Activated CD4-positive, alpha-beta T cell treated with anti-CD3 and anti-CD28 coated beads, Interleukin-2, amount 50 U/mL, for 48 hours (primary cell): ENCODE measurements at places on chromosomes 3 and 15.

GRCh38 chr3:184648636-184649035 lies 63.2 kb downstream of the MAGEF1 start:
- no peak for DNase-seq

- DNase-seq = no peak
Measured at GRCh38 chr15:70098153-70098460, 390 bp upstream of the TLE3 start.

GRCh38 chr15:23912191-23912590 lies 225.1 kb upstream of the NDN start:
- DNase-seq = no peak

- peak; percentile 32 for DNase-seq
Measured at GRCh38 chr3:59566481-59566975, 516.7 kb upstream of the CFAP20DC start.

- no peak for DNase-seq
Measured at GRCh38 chr3:50164984-50165909, 10.1 kb downstream of the SEMA3F start.

DNA sequence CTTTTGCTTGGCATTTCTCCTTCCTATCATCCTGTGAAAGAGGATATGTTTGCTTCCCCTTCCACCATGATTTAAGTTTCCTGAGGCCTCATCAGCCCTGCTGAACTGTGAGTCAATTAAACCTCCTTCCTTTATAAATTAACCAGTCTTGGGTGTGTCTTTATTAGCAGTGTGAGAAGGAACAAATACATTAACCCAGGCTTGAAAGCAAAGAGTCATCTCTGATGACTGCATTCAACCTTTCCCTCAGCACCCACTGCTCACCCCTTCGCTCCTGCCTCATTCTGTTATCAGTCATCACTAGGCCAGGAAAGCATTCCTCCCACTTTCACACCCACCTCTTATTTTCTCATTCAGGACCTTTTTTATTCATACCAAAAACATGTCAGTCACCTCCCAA lies 59.6 kb upstream of the CASR start:
- DNase-seq = peak; percentile 22

DNA sequence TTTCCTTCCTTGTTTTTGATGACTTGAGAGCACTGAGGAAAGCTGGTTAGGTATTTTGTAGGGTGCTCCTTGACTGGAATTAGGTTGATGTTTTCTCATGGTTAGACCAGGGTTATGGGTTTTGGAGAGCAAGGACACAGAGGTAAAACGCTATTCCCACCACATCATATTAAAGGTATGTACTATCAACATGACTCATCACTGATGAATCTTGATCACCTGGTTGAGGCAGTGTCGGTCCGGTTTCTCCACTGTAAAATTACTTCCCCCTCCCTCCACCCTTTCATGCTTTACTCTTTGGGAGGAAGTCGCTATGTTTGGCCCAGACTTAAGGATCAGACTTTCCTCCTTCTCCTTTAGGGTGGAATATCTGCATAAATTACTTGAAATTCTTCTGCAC lies 201.6 kb downstream of the EDEM1 start:
- no peak for DNase-seq

- DNase-seq = no peak
Measured at GRCh38 chr3:16294844-16295243, 29.8 kb downstream of the OXNAD1 start.

GRCh38 chr3:60274098-60274497 lies 977.2 kb downstream of the FHIT start:
- DNase-seq = no peak

- no peak for DNase-seq
Measured at GRCh38 chr3:134511500-134511899, 25.6 kb downstream of the CEP63 start.

GRCh38 chr3:182105875-182106274 lies 394.1 kb downstream of the SOX2 start:
- DNase-seq = no peak

DNA sequence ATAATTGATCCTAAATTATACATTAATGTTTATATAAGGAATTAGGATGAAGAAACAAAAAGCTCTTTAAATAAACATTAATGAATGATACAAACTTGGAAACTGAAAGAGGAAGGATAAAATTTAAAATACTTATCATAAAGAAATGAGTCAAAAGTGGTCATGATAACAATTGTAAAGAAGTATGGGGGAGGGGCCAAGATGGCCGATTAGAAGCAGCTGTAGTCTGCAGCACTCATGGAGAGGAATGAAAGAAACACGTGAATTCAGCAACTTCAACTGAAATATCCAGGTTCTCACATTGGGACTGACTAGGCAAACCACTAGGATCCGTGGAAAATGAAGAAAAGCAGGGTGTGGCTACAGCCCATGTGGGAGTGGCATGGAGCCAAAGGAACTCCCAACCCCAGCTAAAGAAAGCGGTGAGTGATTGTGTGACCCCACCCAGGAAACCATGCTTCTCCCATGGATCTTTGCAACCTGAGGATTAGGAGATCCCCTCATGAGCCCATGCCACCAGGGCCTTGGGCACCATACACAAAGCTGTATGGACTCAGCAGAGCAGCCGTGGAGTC lies 13.1 kb upstream of the CP start:
- no peak for DNase-seq

- no peak for DNase-seq
Measured at GRCh38 chr3:61685755-61686154, 124.4 kb downstream of the PTPRG start.

GRCh38 chr3:39540162-39540921 lies 72.9 kb downstream of the MOBP start:
- DNase-seq = no peak

DNA sequence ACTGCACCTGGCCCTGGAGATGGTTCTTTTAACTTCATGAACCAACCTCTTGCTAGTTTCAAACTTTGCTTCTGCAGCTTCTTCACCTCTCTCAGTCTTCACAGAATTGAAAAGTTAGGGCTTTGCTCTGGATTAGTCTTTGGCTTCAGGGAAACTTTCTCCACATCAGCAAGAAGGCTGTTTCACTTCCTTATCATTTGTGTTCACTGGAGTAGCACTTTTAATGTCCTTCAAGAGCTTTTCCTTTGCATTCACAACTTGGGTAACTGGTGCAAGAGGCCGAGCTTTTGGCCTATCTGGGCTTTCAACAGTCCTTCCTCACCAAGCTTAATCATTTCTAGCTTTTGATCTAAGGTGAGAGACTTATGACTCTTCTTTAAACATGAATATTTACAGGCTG lies 15.7 kb upstream of the TM2D3 start:
- no peak for DNase-seq

DNA sequence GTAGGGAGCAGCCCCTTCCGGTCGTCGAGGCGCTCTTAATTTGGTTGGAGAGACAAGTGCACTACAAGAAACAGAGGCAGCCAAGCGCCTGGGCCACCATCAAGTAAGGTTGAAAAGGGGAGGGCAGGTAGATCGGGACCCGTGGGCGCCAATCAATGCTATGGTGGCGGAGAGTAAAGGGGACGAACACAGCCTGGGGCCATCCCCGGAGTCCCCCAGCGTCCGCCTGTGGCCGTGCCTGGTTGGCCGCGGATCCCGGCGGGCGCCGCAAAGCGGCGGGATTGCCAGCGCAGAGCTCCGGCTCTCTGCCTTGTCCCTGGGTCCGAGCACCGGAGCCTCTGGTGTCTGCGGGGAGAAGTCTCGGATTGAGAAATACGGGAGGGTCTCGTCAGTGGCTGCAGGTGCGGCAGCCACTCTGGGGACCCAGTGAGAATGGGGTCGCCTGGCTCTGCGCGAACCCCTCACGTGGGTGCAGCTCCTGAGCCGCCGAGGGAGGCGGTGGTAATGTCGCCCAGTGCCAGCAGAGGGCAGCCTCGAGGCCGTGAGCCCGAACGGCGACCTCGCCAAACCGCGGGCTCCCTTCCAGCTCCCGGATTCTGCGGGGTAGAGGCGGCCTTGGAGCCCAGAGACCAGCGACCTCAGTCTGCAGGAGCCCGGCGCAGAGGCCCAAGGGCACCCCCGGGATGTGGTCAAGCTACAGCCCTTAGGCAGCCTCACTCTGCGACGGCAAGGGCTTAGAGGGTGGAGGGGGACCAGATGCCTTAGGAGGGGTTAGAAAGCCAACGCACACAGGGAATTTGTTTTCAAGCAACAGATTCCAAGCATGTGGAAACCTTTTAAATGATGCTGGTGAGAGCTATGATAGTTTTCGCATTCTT lies 10.8 kb downstream of the FOXL2 start:
- peak; percentile 81 for DNase-seq

DNA sequence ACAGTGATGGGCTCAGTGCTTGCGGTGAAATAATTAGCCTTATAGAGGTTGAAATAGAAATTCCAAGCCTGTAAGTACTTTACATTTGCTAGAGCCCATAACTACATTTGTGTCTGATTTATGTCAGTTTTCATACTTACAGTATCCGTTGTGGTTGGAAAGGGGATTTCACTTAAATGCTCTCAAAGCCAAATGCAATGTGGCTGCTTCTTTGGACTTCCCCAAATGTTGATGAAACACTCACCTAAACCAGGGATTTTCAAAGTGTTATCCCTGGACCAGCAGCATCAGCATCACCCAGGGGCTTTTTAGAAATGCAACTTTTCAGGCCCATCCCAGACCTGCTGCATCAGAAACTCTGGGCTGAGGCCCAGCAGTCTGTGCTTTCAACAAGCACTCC lies 378.7 kb downstream of the MCTP2 start:
- no peak for DNase-seq

GRCh38 chr3:23038471-23038870 lies 164.7 kb upstream of the UBE2E2 start:
- no peak for DNase-seq

DNA sequence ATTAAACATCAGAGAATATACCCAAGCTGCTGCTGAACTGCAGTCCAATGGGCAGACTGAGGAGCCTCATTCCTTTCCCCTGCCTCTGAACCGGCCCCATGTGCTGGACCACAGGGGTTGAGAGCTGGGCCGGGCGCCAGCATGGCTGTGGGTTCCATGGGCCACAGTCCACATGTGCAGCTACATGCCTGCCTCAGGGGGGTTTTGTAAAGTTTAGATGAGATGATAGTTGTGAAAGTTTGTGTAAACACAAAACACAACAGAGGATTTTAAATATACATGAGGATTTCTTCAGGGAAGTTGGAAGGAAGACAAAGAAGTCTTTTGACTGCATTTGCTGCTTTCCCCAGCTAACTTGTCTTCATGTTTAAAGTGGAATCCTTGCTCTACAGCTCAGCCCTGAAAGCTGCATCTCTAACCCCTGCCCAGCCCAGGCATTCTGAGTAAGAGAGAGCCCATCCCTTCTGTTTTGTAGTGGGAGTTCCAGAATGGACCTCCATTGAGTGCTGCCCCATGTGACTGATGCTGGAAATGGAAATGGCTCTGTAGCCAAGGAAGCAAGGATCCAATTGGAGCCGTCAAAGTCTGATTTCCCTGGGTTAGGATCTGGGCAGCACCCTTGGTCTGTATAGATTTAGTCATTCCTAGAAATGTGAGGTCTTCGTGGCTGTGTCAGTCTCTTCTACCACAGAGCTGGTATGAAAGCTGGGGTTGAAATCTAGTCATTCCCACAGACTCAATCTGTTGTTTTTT lies 17.5 kb downstream of the SLC12A8 start:
- no peak for DNase-seq

GRCh38 chr3:13022348-13023234 lies 50.6 kb downstream of the IQSEC1 start:
- DNase-seq = no peak

GRCh38 chr3:194572944-194573491 lies 60.2 kb downstream of the TMEM44 start:
- DNase-seq = peak; percentile 9

- DNase-seq = no peak
Measured at GRCh38 chr15:52975941-52976449, 185.9 kb upstream of the ONECUT1 start.

DNA sequence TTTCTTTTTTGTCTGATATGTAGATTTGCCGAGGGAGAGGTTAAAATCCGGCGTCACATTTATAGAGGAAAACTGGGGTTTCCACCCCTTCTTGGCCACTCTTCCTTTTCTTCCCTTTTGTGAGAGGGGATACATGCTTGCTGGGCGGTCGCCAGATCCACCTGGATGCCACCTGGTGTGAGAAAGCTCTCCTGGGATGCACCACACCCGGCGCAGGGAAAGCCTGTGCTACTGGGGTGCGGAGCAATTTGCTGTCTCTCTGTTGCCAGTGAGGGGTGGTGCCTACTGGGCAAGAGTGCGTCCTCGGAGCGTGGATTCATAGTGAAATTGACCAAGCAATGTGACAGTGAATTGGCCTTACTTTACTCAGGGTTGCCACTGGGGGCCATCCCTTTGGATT lies 2.5 kb upstream of the RGMA start:
- DNase-seq = no peak

DNA sequence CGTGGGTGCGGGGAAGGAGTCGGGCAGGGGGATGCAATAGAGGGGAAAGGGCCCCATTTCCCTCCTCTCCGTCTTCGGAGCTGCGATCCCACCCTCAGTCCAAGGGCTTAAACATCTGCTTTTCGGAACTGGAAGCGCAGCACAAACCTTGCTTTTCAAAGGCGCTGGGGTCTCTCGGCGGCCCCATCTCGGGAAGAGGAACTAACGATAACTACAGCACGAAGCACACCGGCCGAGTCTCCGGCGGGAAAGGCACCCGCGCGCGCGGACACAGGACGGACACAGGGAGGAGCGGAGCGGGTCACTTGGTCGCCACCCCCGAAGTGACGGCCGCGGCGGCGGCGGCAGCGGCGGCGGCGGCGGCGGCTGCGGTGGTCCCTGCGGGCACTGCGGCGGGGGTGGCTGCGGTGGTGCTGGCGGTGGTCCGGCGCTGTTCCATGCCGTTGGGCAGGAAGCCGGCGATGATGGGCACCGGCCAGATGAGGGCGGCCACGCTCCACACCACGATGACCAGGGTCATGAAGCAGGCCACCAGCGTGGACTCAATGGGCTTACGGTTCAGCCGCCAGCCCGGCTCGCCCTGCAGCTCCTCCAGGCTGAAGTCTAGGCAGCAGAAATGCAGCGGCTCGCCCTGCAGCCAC lies 1.1 kb downstream of the TMEM158 start:
- DNase-seq = peak; percentile 39

- DNase-seq = no peak
Measured at GRCh38 chr15:70704731-70705130, 58.6 kb downstream of the UACA start.

GRCh38 chr15:81331600-81331999 lies 7.7 kb upstream of the STARD5 start:
- no peak for DNase-seq

GRCh38 chr15:96327155-96327741 lies 3.3 kb upstream of the NR2F2 start:
- no peak for DNase-seq

GRCh38 chr3:177852001-177852807 lies 654.9 kb upstream of the TBL1XR1 start:
- DNase-seq = no peak

DNA sequence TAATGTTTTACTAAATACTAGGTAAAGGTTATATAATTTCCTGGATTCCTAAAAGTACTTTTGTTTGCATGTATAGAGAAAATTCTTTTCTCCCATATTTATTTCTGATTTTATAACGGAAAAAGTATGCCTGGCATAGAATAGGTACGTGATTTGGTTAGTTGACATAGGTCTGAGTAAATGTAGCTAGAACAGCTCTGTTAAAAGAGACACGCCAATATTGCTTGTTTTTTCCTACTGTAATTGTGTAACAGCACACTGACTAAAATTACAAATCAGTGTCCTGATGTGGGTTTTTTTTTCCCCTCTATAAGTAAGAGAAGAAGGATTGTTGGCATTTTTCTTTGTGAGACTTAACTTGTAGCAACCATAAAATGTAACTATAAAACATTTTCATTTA lies 26.7 kb downstream of the KLHL24 start:
- DNase-seq = no peak

- DNase-seq = no peak
Measured at GRCh38 chr15:66030650-66031049, 161.4 kb downstream of the RAB11A start.

GRCh38 chr15:95684126-95684525 lies 646.4 kb upstream of the NR2F2 start:
- no peak for DNase-seq

- no peak for DNase-seq
Measured at GRCh38 chr3:33936921-33937525, 138.6 kb downstream of the PDCD6IP start.
